ENCODE measurements at places on chromosomes 2 and 18.
A peak's percentile ranks its signal among the peaks of the same experiment; 100 is the strongest.

DNA sequence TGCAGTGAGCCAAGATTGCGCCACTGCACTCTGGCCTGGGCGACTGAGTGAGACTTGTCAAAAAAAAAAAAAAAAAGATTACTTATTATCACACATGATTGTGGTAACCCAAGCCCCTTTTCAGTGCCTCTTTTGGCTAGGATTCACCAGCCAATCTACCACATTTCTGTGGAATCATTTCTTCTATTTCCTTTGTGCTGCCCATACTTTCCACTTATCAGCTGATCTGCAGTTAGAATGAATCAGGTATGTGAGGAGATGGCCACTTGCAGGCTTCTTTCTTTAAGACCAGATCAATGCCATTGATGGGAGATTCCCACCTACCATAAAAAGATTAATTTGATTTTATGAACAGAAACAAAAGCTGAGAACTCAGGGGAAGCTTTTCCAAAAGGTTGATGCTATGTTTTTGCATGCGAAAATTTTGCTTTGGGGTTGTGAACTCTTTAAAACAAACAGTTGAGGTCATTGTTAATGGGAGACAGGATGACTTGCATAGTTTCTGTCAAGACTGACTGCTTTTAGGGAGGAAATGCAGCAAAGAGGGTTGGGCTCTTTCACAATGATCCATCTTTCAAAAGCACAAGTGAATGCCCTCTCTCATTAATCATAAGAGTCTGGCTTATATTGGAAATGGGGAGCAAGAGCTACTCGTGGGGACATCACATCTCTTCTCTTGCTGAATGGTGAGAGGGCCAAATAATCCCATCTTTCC is 66.9 kb upstream of the CYP26B1 start:
- DNase-seq, result no peak

GRCh38 chr18:59918320-59918755 is 18.5 kb downstream of the PMAIP1 start:
- DNase-seq, result no peak

DNA sequence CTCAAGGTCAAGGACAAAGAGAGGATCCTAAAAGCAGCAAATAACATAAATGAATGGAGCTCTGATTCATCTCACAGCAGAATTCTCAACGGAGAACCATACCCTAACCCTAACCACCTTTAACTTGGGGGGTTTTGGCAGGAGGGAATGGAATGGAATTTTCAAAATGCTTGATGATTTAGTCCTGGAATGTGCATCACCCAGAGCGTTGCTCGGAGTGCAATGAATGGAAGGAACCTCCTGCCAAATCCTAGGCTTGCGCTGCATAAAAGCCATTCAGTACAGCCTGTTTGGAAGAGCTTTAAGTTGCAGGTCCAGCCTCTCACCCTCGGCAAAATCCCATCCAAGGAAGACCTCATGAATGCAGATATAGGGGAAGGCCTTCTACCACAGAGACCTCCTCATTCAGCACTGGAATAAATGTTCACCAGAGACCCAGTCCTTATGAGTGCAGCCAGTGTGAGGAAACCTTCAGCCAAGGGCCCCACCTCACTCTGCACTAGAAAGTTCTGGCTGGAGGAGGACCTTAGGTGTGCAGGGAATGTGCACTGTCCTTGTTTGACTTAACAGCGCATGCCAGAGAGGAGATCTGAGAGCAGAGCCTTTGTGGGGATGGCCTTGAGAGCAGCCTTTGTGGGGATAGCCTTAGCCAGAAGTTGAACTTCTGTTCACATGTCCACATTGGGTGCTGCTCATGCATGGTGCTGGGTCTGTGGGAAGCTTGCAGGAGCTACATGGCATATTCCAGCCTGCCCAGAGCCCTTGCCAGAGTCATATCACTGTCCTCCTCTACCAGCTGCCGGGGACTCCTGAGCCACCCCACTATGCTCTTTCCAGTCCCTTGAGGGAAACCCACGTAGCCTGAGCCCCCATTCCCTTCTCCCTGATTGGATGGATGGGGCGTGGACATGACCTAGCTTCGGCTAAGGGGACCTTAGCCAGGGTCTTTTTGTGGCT is 30.5 kb downstream of the ASB1 start:
- DNase-seq, result no peak

DNA sequence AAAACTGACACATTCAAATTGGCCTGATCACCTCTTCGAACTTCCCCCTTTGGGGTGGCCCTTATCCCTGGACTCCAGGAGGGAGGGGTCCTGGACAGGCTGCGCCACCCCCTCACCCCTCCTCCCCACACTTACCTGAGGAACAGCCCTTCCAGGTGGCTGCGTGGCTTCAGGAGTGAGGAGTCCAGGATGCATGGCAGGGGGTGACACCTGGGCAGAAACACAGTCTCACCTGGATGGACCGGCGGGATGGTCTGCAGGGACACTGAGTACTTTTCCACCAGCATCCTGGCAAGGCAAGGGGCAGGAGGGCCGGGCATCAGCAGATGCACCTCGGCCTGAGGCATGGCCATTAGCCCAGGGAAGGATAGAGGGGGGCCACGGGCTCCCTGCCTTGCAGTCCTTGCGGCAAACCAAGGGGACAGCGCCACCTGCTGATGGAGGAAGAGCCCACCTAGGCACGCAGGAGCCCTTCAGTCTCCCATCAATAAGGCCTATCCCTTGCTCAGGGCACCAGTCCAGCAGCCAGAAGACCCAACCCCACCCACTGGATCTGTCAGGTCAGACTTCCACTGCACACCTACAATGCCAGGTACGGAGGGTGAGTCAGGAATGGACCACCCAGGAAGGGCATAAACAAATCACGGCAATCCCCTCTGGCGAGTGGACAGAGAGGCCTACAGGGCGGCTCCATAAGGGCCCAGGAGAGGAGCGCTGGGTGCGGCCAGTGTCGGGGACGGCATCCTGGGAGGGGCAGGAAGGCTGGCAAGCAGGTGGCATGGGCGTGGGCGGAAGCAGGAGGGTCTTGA is 26.0 kb downstream of the FAM178B start:
- DNase-seq, result peak; percentile 74

DNA sequence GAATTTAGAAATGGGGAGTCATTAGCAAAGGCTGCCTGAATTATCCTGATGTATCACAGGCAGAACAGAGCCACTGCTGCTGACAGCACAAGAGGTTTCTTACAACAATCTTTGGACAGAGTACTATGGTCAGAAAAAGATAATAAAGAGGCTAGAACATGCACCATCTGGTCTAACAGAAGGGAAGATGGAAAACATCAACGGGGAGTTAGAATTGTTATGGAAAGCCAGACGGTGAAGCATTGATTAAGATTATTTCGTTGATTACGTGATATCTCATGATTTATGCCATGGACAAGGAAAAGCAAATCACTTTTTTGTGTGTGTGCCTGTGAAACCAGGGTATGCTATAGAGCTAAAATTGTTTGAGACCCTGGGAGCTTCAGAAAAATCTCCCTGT is 409.4 kb upstream of the ETAA1 start:
- DNase-seq, result no peak

DNA sequence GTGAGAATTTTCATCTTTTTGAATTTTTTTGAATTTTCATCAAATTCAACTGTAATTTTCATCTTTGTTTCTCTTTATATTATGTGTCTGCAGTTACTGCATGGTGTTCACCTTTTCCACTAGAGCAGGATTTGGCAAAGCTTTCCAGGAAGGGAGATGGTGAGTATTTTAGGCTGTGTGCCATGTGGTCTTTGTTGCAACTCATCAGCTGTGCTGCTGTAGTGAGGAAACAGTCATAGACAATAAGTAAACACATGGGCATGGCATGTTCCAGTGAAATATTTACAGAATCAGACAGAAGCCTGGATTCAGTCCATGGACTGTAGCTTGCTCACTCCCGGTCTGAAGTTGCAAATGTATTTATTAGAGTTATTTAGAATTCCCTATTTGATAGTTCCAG is 120.4 kb downstream of the DCDC2C start:
- no peak for DNase-seq

DNA sequence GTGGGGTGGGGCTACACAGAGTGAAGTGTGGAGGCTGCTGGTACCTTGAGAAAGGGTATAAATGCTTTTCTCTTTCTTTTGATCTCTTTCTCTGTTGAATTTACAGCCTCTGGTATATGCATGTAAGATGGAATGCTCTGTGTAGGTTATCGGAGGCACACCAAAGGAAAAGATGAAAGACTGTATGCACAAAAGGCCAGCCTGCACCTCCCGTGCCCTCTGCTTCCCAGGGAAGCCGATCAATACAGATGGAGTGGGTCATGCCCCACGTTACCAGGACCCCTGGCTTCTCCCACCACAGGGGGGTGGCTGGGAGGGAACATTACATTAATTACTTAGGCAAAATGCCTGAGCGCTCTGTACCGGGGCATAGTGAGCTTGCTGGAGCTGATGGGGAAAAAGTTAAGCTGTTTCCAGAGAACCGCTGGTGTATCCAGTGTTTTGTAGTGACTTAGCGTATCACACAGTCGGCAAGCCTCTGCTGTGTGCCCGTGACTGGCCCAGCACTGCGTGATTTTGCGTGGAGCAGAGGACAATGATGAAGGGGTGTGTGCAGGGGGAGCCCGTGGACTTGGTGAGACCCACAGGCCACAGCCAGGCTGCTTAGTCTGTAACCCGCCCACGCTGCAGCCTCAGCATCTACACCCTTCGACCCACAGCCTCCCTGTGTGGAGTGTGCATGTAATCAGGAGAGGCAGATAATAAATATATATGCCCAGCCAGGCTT is 8.0 kb downstream of the ALLC start:
- no peak for DNase-seq

- DNase-seq, result no peak
These were observed 20.9 kb upstream of the SMAD4 start for GRCh38 chr18:51009072-51009471.

- no peak for DNase-seq
These were observed 16.6 kb upstream of the HRH4 start for GRCh38 chr18:24443870-24444269.

- DNase-seq, result no peak
These were observed 153.6 kb upstream of the EPAS1 start for GRCh38 chr2:46143429-46144132.

DNA sequence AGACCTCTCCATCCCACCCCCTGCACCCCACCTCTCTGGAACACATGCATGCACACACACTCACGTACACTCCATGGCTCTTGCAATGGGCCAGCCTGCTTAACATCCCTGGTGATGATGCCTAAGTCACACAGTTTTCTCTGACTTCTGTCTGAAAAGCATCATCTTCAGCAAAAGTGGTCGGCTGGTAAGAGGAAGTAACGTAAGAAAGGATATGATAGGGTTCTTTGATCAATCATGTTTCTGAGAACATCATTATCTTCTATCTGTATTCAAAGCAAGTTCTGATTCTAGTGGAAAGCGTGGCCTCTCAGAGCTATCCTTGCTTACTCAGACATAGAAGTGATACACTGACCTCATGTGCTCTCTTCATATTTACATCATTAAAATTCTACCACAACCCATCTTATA is 11.4 kb upstream of the NDUFV2 start:
- no peak for DNase-seq

DNA sequence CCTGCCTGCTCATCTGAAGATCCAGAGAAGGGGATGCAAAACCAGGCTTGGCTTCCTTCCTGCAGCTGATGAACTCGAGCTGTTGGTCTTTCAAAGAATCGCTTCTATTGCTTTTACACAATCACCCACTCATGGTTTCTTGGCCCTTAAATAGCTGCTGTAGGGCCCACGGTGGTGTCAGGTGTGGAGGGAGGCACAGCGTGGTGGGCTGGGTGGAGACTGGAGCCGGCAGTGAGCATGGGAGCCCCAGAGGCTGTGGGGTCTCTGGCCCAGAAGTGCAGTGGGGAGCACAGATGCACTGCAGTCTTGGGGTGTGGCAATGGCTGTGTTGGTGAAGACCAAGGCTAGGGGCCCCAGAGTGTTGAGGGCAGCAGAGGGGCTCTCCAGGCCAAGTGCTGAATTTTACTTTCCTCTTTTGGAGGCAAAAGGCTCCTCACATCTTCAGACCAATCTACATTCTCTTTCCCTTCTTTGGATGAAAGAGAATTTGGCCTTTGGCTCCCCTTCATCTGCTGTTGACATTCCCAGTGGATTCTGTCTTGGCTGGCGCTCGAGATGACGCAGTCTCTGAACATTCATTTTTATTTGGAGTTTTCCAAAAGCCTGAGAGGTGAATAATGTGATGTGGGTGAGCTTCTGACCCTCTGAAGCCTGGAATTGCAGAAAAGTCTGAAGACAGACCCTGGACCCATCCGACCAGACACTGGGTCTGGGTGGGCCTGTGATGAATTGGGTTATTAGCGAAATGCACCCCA is 70.1 kb upstream of the ASB18 start:
- no peak for DNase-seq

- DNase-seq, result no peak
These were observed 87.8 kb downstream of the KCTD1 start for GRCh38 chr18:26460449-26461091.

All from activated CD8-positive, alpha-beta memory T cell treated with anti-CD3 and anti-CD28 coated beads for 48 hours (primary cell).